ENCODE measurements at places on chromosomes 7 and 10.

GRCh38 chr7:125516194-125516593 is 586.6 kb upstream of the POT1 start:
- DNase-seq = no peak

GRCh38 chr10:84530724-84531325 is 202.4 kb downstream of the CCSER2 start:
- DNase-seq = no peak

DNA sequence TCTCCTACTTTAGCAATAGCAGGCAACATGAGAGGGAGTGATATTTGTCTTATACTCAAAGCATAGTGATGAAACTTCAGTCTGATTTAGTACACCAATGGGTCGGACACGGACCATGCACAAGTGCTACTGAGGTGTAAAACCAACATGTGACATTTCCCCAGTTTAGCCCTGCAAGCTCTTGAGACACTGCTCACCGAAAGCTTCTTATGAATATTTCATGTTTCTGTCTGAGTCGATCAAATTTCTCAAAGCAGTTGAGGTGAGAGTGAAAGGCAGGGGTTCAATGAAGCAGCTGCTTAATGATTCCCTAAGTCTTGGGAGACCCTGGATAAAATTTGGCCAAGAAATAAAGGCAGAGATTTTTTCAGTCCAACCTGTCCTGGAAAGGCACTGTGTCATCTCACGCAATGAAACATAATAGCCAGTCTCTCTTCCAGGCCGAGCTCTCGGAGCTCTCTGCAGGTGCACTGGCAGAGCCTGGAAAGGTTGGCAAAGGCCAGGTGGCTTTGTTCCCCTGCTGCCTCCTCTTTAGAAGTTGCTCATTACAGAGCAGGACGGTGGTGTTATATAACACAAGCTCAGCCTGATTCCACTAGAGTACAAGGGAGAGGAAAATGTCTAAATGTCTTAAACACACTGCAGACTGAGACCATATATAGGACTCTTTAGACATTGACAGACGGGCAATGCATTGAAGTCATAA is 33.9 kb upstream of the XPNPEP1 start:
- no peak for DNase-seq

DNA sequence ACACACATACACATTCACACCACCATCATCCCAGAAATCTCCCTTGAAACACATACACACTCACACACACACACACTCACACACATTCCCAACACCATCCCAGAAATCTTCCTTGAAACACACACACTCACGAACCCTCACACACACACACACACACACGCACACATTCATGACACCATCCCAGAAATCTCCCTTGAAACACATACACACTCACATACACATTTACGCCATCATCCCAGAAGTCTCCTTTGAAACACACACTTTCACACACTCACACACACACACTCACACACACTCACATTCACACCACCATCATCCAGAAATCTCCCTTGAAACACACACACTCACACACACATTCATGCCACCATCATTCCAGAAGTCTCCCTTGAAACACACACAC is 360 bp upstream of the OPN4 start:
- DNase-seq = no peak

- no peak for DNase-seq
Measured at GRCh38 chr10:99266383-99266782, 30.7 kb upstream of the HPSE2 start.

GRCh38 chr10:53508197-53508596 is 735.6 kb upstream of the MBL2 start:
- DNase-seq = no peak

- no peak for DNase-seq
Measured at GRCh38 chr10:52653263-52653909, 119.2 kb downstream of the MBL2 start.

- no peak for DNase-seq
Measured at GRCh38 chr10:30373596-30374327, 24.7 kb upstream of the MTPAP start.

GRCh38 chr7:115782696-115783490 is 247.7 kb downstream of the TFEC start:
- DNase-seq = no peak

Measured in inflammatory macrophage treated with lipopolysaccharide for 1 hour (primary cell).